ENCODE measurements at places on chromosomes 7 and 10.

GRCh38 chr10:95821720-95822119 is 65.8 kb downstream of the ENTPD1 start:
- DNase-seq: no peak

- no peak for DNase-seq
Measured at GRCh38 chr10:16458166-16458955, 21.6 kb downstream of the PTER start.

GRCh38 chr7:108528183-108528712 is 2.3 kb upstream of the PNPLA8 start:
- no peak for DNase-seq

GRCh38 chr7:47635091-47636080 is 53.5 kb upstream of the TNS3 start:
- no peak for DNase-seq

DNA sequence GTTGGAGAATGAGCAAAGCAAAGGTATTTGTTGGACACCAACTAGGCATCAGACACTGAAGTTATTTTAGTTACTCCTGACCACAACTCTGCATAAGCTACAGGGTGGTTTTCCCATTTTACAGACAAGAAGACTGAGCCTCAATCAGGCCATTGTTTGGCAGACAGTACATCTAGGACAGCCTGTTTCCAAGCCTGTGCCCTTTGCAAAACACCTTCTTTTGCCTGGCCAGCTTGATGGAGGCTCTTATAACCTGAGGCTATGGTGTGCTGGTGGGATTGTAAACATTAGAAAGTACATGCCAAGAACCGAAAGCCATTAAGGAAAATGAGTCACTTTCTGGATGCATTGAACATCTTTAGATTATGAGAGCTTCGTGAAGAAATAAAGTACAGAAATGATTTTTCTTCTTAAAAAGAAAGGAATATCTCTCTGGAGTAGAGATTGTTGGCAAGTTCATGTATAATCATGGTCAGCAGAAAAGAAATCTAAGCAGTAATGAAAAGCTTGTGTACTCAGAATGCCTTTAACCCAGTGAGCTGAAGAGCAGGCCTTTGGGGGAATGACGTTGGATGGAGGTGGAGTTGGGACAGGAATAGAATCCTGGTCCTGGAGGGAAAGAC is 140.6 kb downstream of the KIAA1217 start:
- no peak for DNase-seq

- peak; percentile 27 for DNase-seq
Measured at GRCh38 chr7:78953090-78953489, 500.4 kb downstream of the MAGI2 start.

DNA sequence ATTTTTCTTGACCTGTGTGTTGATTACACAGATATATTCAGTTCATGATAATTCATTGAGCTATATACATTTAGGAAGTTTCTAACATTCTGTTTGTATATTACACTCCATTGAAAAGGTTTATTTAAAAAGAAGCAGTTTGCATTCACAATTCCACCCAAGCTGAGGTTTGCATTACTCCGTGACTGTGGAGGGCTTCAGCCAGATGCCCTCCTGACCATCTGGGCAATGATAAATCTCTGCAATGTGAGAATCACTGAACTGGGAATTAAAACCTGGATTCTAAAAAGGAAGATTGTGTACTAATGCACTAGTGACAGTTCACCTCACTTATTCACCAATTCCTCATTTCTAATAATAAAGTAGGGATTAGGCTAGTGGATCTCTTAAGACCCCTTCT is 36.4 kb upstream of the CYP2C9 start:
- DNase-seq: no peak

- no peak for DNase-seq
Measured at GRCh38 chr7:66263936-66264335, 58.8 kb downstream of the TPST1 start.
